Panc1 (cell line): ENCODE measurements at places on chromosomes 1 and 21. TPM values are rescaled to one million over a fixed set of nuclear protein-coding genes. Genes with fewer than 3 reads are reported as not detected.

The EXTL1 gene
- 0.10 TPM for total RNA-seq

The SAMD11 gene
- total RNA-seq: 51.8 TPM

GRCh38 chr1:116794804-116795481, 40.7 kb downstream of the CD2 start:
- no peak for DNase-seq
- no peak overlapping the region for H3K27ac ChIP-seq
- no peak overlapping the region for H3K4me3 ChIP-seq
- H3K4me1 ChIP-seq: no peaks in the 10 kb centered on the region
- H3K27me3 ChIP-seq: no peaks in the 10 kb centered on the region

- no peak for DNase-seq
- H3K4me1 ChIP-seq: peaks cover 33% of the 10 kb centered on the region
- no peaks in the 10 kb centered on the region for H3K27me3 ChIP-seq
- H3K27ac ChIP-seq: no peak overlapping the region
Observed at GRCh38 chr1:201508809-201509208, 1.9 kb upstream of the CSRP1 start.

GRCh38 chr1:24541711-24542346, 14.1 kb upstream of the NCMAP start:
- peaks cover 26% of the 10 kb centered on the region for H3K4me1 ChIP-seq
- H3K27me3 ChIP-seq: no peaks in the 10 kb centered on the region
- H3K27ac ChIP-seq: peak overlapping the region; percentile 72; the same call in 1 of the 2 replicates
- H3K4me3 ChIP-seq: no peak overlapping the region
- no peaks in the 10 kb centered on the region for H3K36me3 ChIP-seq

DNA sequence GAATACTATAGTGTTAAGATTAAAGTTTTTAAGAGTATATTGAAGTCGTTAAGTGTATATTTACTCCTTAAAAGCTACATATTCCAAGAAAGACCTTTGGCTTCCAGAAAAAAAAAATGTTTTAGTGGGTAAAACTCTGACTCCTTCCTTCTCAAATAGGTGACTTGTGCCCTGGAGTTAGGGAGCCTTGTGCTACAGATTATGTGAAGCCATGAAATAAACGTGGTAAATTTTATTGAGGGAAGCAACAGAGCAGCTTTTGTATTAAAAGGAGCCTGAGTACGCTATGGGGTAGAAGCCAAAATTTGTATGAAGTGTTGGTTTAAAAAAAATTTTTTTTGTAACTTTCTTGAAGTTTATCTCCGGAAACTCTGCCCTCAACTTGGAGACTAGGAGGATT, 994 bp downstream of the RO60 start:
- H3K27ac ChIP-seq: peak overlapping the region; percentile 93
- H3K4me3 ChIP-seq: peak overlapping the region; percentile 95
- H3K27me3 ChIP-seq: no peaks in the 10 kb centered on the region
- H3K4me1 ChIP-seq: peaks cover 19% of the 10 kb centered on the region
- no peak for DNase-seq

DNA sequence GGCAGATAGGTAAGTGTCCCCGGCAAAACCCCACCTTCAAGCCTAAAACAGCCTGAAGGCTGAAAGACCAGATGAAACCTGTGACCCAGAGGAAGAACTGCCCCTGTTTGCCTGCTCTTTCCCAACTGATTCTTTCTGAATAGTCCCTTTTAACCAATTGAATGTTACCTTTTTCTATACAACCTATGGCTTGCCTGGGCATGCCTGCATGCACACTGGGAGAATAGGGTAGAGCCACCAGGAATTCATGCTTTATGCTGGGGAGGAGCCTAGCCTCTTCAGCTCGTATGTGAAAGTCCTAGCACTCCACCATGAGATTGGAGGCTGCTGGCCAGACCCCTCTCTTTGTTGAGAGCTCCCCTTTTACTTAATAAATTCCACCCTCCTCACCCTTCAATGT, 340.0 kb downstream of the PTBP2 start:
- no peak for DNase-seq
- H3K4me3 ChIP-seq: no peak overlapping the region
- H3K4me1 ChIP-seq: no peaks in the 10 kb centered on the region

DNA sequence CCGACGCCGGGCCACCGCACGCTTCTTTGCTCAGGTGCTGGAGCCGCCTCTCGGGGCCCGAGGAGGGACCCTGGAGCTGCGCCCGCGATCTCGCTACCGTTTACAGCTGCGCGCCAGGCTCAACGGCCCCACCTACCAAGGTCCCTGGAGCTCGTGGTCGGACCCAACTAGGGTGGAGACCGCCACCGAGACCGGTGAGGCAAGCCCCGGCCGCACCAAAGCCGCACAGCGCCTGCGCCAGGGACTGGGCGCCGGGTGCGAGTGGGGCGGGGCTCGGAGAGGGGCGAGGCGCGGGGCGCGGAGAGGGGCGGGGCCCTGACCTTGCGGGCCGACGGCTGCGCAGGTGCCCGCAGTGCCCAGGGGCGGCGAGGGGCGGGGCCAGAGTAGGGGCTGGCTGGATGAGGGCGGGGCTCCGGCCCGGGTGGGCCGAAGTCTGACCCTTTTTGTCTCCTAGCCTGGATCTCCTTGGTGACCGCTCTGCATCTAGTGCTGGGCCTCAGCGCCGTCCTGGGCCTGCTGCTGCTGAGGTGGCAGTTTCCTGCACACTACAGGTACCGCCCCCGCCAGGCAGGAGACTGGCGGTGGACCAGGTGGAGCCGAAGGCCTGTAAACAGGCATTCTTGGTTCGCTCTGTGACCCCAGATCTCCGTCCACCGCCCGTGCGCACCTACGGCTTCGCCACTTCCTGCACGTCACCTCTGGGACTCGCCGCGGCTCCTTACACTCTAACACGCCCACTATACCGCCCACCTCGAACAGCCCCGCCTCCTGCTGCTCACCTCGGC, 9.8 kb upstream of the CDC20 start:
- peak overlapping the region; percentile 67 for H3K4me3 ChIP-seq
- DNase-seq: peak; percentile 53
- H3K36me3 ChIP-seq: no peaks in the 10 kb centered on the region

GRCh38 chr1:25193229-25193628, 39.1 kb downstream of the SYF2 start:
- no peaks in the 10 kb centered on the region; the same call in 1 of the 2 replicates for H3K4me1 ChIP-seq
- no peaks in the 10 kb centered on the region for H3K36me3 ChIP-seq
- no peaks in the 10 kb centered on the region for H3K27me3 ChIP-seq
- no peak overlapping the region for H3K27ac ChIP-seq

DNA sequence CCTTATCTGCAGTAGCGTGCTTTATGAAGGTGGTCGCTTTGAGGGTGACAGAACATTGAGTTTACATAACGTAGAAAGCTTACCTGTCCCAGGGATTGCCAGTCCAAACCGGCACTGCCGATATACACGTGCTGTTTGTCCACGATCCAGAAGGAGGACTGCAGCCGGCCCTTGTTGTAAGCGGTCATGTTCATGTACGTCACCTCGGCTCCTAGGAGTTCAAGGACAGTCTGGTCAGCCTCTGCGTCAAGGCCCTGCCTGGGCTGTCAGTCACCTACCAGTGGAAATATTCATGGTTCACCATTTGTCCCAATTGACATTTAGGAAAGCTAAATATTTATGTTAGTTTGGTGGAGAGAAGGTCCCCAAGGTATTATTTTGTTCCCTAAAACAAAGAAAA, 221.0 kb upstream of the MAP1LC3C start:
- H3K4me1 ChIP-seq: no peaks in the 10 kb centered on the region
- H3K4me3 ChIP-seq: no peak overlapping the region
- no peak for DNase-seq
- H3K27me3 ChIP-seq: no peaks in the 10 kb centered on the region

- H3K36me3 ChIP-seq: no peaks in the 10 kb centered on the region
- no peaks in the 10 kb centered on the region for H3K4me1 ChIP-seq
- H3K27me3 ChIP-seq: no peaks in the 10 kb centered on the region
Observed at GRCh38 chr1:34060901-34061415, 104.1 kb downstream of the CSMD2 start.

DNA sequence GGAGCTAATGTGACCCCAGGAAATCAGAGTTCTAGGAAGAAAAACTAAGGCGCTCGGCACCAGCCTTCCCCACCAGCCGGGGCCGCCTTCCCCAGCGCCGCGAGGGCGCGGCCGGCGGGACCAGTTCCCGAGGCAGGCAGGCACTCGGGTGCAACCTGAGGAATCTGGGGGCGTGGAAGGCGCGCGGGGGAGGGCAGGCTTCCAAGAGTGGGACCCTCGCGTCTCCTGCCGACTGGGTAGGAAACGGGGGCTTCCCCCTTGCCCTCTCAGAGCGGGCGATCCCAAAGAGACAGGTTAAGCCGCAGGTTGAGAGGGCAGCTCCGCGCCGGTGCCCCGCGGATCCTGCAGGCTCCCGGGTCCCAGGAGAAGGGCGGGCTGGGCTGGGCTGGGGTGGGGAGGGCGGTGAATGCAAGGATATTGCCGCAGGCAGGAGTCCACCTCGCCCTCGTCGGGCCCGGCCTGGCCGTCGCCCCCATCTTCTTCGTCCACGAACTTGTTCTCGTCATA, 431 bp downstream of the ARPC5 start:
- no peak for DNase-seq
- H3K27ac ChIP-seq: peak overlapping the region; percentile 88
- peak overlapping the region; percentile 99 for H3K4me3 ChIP-seq
- H3K27me3 ChIP-seq: 0 out of 2 replicates have a peak, but pooled peaks cover 4% of the 10 kb centered on the region
- peaks cover 19% of the 10 kb centered on the region for H3K4me1 ChIP-seq
- H3K36me3 ChIP-seq: peaks cover 12% of the 10 kb centered on the region

- H3K36me3 ChIP-seq: no peaks in the 10 kb centered on the region
- no peak overlapping the region for H3K27ac ChIP-seq
- H3K4me3 ChIP-seq: no peak overlapping the region
- no peaks in the 10 kb centered on the region for H3K4me1 ChIP-seq
Observed at GRCh38 chr1:207453710-207454045, 450 bp upstream of the CR2 start.

DNA sequence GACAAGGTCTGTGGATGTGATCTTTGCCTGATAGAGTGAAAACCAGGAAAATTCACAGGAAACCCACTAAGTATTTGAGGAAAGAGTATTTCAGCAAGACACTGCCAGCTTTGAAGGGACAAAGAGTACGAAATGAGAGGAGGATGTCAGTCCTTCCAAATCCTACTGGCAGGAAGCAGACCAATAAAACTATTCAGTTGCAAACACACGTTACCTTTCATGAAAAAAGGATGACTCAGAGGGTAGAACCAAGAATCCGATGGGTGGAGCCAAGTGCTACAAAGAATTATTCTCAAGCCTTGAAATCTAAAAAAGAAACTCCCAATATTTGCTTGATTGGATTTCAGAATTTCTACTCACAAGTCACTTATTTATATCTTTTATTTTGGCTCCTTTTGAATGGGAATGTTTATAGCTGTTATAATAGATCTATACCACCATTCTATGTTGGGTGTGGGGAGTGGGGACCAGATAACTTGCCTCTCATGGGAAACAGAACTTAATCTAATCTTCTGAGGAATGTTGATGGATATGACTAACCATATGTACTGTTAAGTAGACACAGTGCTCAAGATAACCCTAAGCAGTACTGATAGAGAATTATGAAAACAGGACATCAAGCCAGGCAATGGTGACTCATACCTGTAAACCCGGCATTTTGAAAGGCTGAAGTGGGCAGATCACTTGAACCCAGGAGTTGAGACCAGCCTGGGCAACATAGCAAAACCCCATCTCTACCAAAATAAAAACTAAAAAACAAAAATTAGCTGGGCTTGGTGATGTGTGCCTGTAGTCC, 19.3 kb upstream of the HEATR1 start:
- H3K27ac ChIP-seq: no peak overlapping the region
- H3K4me1 ChIP-seq: no peaks in the 10 kb centered on the region; the same call in 1 of the 2 replicates
- H3K27me3 ChIP-seq: no peaks in the 10 kb centered on the region
- no peak overlapping the region for H3K4me3 ChIP-seq
- no peak for DNase-seq

DNA sequence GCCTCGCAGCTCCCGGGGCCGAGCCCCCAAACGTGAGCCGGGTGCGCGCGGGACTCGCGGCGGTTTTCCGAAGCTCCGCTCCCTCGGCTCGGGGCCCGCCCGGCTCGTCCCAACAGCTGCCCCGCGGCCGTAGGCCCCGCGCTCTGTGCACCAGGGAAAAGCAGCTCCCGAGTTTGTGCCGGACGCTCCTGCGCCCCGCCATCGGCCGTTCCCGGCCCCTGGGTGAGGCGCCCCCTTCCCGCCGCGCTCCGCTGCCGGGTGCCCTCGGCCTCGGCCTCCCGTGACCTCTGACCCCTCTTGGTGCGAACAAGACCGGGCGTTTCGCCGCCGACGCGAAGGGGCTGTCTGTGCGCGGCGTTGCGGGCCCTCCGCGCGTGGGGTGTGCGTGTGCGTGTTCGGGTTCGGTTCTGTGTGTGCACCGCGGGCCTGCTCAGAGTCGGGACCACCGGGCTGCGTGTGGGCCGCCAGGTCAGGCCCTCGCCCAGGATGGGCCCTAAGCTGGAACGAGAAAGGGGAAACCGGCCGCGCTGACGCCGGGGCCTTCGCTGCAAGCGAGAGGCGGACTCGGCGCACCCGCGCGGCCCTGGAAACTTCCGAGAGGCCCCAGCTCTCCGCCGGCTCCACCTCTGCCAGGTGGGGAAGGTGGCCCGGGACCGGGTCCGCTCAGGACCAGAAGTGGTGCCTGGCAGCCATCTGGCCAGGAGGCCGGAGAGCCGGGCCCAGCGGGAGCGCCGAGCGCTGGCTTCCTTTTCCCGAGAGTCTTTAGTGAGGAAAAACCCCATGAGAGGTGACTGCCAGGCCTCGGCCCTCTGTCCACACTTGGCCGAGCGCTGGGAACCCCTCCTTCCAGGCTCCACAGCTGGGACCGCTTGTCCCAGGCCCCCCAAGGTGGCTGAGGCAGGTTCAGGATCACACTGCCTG, 1.9 kb downstream of the PRDM16 start:
- H3K4me3 ChIP-seq: peak overlapping the region; percentile 60
- H3K4me1 ChIP-seq: peaks cover 46% of the 10 kb centered on the region
- no peak for DNase-seq
- no peaks in the 10 kb centered on the region for H3K27me3 ChIP-seq
- H3K27ac ChIP-seq: peak overlapping the region; percentile 97
- no peaks in the 10 kb centered on the region; the same call in 1 of the 2 replicates for H3K36me3 ChIP-seq

DNA sequence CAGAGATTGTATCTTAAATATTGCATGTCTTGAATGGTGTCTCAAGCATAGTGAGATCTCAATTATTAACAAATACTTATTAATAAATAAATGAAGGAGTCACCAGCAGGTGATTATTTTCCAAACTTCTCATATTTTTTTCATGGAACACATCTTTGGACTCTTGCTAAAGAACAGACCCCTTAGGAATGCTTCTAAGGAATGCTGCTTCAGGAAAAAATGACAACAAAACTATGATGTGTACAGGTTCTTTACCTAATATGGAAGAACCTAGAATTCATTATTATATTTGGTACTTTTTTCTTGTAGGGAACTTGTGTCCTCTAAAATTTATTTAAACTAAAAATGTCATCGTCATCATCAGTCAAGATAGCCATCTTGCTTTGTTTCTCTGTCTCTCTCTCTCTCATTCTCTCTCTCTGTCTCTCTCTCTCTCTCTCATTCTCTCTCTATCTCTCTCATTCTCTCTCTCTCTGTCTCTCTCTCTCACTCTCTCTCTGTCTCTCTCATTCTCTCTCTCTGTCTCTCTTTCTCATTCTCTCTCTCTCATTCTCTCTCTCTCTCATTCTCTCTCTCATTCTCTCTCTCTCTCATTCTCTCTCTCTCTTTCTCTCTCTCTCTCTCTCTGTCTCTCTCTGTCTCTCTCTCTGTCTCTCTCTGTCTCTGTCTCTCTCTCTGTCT, 63.0 kb upstream of the ETS2 start:
- no peaks in the 10 kb centered on the region; the same call in 1 of the 2 replicates for H3K36me3 ChIP-seq
- H3K27me3 ChIP-seq: no peaks in the 10 kb centered on the region

- H3K4me1 ChIP-seq: no peaks in the 10 kb centered on the region
- no peak overlapping the region for H3K4me3 ChIP-seq
- DNase-seq: no peak
- no peak overlapping the region for H3K27ac ChIP-seq
- H3K36me3 ChIP-seq: no peaks in the 10 kb centered on the region
- H3K27me3 ChIP-seq: no peaks in the 10 kb centered on the region
Observed at GRCh38 chr1:209368864-209369598, 214.5 kb upstream of the CAMK1G start.
